ENCODE measurements at places on chromosomes 3 and 15.

DNA sequence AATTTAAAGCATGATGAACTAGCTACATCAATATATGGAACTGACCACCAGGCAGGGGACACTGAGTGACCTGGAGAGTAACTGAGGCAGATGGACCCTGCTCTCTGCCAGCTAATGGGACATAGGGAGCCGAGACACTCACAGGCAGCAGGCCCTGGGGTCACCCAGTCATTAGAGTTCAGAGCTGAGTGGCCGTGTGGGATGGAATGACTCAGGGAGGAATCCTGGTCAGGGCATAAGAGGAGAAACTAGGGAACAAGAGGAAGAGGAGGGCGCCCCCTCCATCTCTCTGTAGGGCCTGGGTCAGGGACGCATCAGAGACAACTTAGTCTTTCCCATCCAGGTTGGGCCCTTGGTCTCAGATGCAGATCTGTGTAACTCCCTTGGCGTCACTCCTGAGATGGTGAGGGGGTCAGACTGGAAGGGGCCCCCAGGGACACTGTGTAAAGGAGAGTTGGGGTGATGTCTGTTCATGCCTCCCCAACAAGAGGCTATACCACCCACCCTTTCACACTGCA lies 39.8 kb downstream of the CCDC12 start:
- no peak for DNase-seq

DNA sequence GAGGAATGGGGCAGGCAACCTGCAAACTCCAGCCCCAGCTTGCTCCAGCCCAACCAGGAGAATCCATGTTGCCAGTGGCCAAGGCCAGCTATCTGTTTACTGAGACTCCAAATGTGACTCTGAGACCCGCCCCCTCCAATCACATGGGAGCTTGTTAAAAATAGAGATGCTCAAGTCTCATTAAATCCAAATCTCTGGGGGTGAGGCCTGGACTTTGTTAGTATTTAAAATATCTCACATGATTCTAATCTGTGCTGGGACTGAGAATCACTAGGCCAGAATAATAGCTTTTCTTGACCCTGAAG lies 224.2 kb upstream of the TBL1XR1 start:
- DNase-seq: no peak

DNA sequence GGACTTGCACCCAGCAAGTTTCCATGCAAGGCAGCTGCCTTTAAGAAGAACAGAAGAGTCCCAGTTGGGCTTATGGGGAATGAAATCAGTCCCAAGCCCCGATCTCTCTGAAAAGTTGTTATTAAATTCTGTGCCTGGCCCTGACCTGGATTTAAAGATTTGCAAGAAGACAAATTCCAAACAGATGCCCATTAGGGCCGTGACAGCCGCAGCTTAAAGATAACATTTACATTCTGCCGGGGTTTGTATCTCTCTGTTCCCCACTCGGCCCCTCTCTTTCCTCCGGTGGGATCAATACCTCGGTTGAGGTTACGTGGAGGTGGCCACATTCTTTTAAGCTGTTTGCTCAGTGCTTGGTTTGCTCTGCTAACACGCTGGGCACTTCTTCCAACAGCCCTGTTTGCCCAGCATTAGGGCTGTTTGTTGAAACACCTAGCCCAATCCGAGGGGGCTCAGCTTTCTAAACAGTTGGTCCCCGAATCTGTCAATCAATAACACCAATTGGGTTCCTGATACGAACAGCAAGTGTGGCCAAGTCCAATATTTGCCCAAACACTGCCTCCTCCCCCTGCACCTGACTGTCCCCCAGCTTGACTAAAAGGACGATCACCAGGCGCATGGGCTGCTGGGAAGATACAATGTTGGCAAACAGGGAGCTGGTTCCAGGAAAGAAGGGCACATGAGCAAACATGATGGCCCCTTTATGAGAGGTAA lies 108.6 kb downstream of the RPLP1 start:
- DNase-seq: no peak

DNA sequence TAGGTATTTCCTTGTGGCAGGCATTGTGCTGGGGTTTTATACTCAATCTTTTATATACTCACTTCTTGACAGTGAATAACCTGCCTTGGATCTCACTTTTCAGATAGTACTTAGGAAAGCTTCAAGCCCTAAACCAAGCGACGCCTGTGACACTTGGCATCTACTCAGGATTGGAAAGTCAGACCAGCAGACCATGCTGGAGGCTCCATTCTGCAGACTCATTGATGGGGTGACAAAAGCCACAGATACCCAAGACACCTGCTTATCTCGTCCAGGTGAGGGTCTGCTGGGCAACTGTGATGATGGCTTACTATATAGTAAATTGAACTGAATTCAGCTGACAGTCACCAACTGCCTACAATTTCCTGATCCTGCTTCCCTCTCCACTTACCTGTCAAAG lies 79.4 kb upstream of the MRPS22 start:
- DNase-seq: no peak

- DNase-seq: no peak
These were observed 299.5 kb upstream of the RASGRP1 start for GRCh38 chr15:38864122-38864521.

- no peak for DNase-seq
These were observed 29.0 kb downstream of the CCR3 start for GRCh38 chr3:46271209-46271745.

GRCh38 chr3:143973259-143974021 lies 1.8 kb downstream of the DIPK2A start:
- DNase-seq: peak; percentile 91

GRCh38 chr3:134296616-134297015 lies 46.0 kb upstream of the RYK start:
- no peak for DNase-seq

- no peak for DNase-seq
These were observed 219.3 kb upstream of the TMCO5A start for GRCh38 chr15:37715101-37715500.

DNA sequence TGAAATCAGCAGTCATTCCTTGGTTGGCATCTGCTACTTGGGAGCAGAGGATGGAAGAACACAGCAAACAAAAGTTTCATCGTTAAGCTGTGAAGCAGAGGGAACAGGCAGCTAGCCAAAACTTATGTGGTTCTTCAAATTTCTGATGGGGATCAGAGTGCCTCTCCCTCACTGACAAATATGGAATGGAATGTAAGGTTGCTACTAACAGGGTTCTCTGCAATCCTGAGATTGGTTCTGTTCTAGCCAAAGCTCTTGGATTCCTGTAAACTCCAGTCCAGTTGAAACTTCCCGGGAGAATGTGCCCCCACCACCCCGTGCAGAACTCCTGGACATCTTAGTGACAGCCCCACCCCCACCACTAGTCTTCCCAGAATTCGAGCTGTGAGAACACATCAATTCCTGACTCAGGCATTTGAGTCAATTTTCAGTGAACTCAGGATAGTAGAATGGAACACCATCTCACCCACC lies 55.9 kb upstream of the PHLDB2 start:
- no peak for DNase-seq

GRCh38 chr3:180142041-180142440 lies 105.3 kb upstream of the PEX5L start:
- DNase-seq: no peak

GRCh38 chr3:171460725-171461524 lies 720 bp upstream of the TNIK start:
- no peak for DNase-seq

DNA sequence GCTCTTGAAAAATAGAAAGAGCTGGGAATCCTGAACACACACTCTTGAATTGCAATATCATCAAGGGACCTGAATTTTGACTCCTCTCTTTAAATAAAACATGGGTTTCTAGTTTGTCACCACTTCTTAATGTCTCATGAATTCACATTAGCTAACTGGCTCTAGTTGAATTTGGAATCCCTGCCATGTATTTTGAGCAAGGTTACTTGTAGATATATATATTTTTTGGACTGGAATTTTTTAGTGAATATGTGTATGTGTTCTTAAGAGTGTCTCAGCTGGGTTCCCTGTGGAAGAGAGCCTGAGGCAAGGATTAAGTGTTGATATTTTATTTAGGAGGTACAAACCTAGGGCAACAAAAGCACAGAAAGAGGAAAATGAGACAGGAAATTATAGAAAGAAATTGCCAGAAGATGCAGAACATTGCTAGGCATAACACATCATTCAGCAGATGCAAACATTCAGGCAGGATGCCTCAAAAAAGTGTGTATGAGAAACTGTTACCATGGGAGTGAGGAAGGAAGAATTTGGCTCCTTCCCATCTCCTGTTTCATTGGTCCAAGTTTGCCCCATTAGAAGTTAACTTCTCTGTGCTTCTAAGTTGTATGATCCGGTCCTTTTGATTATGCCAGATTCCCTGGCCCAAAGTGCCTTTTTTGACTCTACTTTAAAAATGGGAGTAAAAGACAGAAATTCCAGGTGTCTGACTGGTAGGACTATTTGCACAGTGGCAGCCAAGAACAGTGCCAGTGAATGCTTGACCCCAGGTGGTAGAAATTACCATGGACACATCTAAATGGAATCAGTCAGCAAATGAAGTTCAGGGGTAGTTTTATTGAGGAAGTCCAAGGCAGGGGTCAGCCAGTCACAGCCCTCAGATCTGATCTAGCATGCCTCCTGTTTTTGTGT lies 253.7 kb upstream of the TGFBR2 start:
- DNase-seq: no peak

DNA sequence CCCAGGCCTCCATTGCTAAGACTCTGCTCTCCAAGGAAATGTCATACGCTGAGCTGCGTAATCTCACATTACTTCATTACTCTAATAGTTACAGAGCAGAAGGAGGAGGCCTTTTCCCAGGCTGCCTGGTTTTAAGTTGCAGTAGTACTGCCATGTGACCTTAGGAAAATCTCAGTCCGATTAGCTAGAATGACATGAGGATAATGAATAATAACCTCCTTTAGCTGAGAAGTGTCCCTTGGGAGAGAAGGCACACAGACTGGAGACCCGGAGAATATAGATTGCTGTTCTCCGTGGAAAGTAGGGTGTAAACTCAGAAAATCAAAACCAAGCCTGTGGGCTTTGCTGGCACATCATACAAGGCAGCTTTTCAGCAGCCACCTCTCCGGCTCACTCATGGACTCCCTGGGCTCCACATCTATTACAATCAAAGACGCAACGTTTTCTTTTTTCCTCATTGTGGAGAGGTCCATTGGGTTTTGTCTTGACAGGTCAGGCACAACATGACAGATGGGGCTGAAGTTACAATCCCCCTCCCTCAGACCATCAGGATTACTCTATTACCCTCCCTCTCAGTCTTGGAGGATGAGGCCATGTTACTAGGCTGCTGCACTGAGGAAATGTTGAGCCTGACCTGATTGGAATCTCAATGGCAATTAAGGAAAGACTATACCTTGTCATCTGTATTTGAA lies 134.8 kb upstream of the MB21D2 start:
- DNase-seq: no peak

- DNase-seq: no peak
These were observed 125.1 kb downstream of the SHQ1 start for GRCh38 chr3:72722930-72723726.

DNA sequence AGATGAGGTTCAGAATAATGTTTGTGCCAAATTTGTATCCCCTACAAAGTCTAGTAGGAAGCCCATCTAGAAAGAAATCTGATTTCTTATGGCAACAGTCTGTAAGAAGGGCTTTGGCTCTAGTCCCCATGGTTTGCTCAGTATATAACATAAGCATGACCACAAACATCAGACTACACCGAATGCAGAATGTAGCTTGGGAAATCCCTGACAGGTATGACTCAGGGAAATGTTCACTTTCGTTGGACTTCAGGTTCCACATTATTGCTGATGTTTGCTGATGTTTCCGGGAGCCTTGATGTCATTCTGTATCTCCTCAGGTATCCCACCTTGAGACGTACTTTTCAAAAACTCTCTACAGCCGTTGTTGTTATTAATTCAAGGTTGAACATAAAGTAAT lies 304.4 kb upstream of the TGFBR2 start:
- no peak for DNase-seq

GRCh38 chr15:63504247-63504978 lies at the start of gene USP3:
USP3 (plus strand) TSS chr15:63504593; CDS start chr15:63504740, 147 bp downstream.
- DNase-seq: peak; percentile 79

DNA sequence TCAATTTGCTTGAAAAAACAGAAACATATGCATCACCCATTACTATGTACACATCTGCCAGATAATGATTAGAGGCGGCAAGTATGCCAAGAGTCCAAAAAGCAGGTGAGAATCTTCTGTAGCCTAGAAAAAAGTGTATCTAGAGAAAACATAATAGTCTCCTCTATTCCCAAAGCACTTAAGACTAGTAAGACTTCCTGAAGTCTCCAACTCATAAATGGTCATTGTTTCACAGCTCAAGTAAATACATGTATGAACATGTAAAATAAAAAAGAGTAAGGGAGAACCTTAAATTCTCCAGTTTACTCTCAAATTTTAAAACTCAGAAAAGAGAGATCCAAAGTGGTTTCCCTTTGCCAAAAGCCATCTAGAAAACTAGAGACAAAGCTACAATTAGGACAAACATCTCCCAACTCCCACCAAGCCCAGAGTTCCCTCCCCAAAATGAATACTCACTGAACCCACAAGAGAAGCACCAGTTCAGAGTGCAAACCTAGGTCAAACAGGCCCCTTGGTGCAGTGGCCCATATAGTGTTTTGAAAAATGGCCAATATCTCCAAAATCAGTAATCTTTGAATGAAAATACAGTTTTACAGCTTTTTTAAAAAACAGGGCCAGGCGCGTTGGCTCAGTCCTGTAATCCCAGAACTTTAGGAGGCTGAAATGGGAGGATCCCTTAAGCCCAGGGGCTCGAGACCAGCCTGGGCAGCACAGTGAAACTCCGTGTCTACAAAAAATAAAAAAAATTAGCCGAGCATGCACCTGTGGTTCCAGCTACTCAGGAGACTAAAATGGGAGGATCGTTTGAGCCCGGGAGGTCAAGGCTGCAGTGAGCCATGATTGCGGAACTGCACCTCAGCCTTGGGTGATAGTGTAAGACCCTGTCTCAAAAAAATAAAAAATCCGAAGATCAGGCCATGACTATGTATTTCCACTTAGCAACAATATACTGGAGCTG lies 11.0 kb upstream of the MAP4 start:
- DNase-seq: no peak

- DNase-seq: no peak
These were observed 45.4 kb upstream of the DLG1 start for GRCh38 chr3:197343656-197344408.

DNA sequence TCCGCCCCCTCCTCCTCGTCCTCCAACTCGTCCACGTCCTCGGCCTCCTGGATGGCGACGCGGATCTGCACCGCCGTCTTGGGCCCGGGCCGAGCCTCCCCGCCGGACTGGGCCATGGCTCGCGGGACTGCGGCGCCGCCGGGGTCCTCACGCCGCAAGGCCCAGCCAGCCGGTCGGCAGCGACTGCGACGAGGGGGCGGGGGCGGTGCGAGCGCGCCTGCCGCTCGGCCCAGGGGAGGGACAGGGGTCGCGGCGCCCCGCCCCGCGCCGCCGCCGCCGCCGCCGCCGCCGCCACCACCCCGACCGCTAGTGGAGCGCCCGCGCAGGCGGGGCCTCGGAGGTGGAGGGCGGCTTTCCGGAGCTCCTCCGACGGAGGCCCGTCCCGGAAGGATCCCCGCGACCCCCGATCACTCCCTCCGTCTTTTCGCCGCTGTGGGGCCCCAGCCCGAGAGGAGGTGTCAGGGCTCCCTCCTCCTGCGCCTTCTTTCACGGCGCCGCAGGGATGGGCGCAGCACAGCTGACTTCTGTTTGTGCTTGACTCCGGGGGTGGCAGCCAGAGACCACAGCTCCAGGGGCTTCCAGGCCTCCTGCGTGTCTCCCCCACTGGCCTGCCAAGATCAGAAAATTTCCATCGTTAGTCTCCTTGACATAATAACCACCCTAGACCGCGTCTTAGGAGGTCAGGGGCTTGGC lies at the start of gene LARP6:
Gene LARP6, minus strand, starts transcription at position 185 of the 693 bp plus-strand sequence. Its CDS starts 69 bp downstream, at position 116.
- DNase-seq: no peak
